Cerebellum (tissue), 4 donors: ENCODE measurements at places on chromosomes 1 and 21. TPM values are rescaled to one million over a fixed set of nuclear protein-coding genes. Genes with fewer than 3 reads are reported as not detected.

DNA sequence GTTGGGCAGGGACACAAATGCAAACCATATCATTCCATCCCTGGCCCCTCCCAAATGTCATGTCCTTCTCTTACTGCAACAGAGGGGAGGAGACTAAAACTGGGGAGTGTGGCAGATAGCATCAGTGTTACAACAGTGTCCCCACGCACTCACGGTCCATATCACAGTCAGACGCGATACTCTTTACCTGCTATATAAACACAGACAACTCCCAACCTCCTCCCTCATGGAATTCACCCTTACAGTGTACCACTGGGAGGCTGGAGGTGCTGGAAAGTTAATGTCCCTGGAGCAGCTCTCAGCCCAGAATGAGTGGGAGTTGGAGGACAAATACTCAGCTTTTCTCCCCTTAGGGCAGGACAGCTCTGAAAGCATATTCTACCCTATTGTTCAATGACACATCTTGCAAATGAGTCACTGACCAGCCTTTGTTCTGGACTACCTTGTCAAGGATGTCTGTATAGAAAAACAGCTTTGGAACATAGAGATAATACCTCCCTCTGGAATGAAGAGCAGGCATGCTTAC lies 445.9 kb downstream of the SETD4 start:
- DNase-seq, result no peak

GRCh38 chr1:12448746-12449177 lies 169.2 kb downstream of the DHRS3 start:
- no peak for DNase-seq

Gene LIPI
- not detected for total RNA-seq

- no peak for DNase-seq
These were observed 353.5 kb downstream of the ST6GALNAC3 start for GRCh38 chr1:76428028-76428427.

- DNase-seq, result peak; percentile 49
These were observed 30.3 kb downstream of the TEX35 start for GRCh38 chr1:178543290-178543607.

DNA sequence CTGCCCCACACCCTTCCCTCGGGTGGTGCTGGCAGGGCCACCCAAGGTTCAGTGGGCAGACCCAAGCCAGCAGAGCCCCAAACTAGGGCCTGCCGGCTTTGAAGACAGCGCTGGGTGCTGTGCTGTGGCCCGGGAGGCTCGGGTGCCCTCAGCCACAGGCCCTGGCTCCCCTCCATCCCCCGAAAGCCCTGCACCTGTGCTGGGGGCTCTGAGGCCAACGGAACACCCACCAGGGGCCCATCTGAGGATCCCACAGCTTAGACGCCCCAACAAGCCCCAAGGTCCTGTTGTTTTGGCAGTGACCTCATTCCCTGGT lies 8.6 kb downstream of the ITGB2 start:
- no peak for DNase-seq

DNA sequence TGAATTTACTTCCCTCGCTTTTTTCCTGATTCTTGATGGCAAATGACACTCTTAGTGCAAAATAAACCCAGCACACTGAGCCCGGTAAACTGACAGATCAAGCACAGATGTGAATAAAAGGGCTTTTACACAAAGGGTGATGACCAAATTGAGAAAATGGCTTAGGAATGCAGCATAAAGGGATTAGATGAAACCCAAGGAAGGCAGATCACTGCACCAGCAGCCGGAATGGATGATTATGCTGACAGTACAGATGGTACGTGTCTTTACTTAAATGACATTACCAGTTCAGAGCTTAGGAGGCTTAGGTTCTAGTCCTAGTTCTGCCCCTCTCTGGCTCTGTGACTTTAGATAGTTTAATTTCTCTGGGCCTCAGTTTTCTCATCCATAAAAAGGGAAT lies 12.0 kb downstream of the PKP1 start:
- no peak for DNase-seq

- peak; percentile 79 for DNase-seq
These were observed 196.9 kb upstream of the C8B start for GRCh38 chr1:57162607-57163261.

DNA sequence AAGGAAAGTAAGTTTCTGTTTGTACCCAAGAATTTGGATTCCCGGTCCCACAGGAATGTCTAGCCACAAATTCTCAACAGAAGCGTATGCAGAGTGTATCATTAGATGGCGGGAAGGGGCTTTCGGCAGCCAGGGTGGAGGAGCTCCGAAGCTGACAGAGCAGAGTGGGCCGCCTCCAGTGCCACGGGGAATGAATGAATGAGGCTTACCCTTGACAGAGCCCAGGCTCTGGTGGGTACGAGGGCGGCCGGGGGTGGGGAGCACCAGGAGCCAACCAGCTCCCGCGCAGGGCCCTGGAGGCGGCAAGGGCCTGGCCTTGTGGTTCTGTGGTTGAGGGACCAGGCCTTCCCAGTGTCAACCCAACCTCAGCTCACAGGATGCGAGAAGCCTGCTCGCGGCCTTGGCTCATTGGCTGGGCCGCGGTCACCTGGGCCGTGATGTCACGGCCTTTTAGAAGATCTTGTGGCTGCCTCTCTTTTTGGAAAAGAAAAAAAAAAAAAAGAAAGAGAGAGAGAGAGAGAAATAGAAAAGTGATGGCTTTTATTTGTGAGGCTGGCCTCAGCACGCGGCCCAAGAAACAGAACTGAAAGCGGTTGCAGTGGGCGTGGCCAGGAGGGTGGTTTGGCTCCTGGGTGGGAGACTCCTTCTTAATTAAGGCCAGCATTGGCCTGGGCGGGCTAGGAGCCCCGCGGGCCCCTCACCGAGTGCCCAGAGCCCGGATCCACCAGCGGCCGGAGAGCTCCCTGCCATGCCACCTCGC lies 34.9 kb upstream of the RUNX3 start:
- no peak for DNase-seq

- DNase-seq, result no peak
These were observed 98.9 kb downstream of the CSMD2 start for GRCh38 chr1:34066166-34066565.

GRCh38 chr1:52296345-52296744 lies 69.7 kb downstream of the CC2D1B start:
- peak; percentile 44 for DNase-seq

Gene SERPINC1
- total RNA-seq, result not detected

GRCh38 chr21:43341378-43342161 lies 85.4 kb downstream of the SIK1 start:
- DNase-seq, result no peak

Gene EDARADD
- 1.3 TPM for total RNA-seq

Gene LCE1F
- total RNA-seq, result not detected

DNA sequence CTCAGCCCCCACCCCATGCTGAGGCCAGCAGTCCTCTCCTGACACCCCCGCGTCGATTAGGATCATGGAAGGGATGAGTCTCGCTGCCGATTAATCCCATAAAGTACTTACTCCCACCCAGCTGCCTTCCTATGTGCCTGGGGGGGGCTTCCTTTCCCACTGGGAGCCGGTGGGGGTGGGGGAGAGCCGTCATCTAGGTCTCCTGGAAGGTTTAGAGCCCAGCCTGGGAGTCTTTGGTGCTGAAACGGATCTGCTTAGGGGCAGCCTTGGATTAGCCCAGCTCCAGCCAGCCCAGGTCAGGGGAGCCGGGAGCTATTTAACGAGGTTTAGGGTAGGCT lies 9.8 kb downstream of the SAMD11 start:
- DNase-seq, result no peak

- DNase-seq, result no peak
These were observed 169.5 kb upstream of the DPYD start for GRCh38 chr1:98090351-98090750.

DNA sequence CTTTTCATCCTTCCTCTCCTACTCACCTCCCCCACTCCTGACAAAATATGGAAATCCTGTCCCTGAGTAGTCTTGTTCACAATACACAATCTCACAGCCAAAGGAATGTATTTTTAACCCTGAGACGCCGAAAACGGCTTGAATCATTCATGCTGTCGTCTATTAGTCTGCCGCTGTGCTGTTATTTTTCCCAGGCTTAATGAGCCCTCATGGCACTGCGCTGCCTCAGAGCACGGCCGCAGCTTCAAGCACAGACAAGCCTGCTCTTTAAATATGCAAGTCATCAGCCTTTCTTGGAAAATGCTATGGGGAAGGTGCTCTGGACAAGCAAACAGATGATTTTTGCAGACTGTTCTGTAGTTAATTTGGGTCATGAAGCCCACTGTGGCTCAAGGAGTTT lies 302.7 kb downstream of the DISC1 start:
- DNase-seq, result no peak

Gene CCDC17
- total RNA-seq, result 1.00 TPM

- DNase-seq, result no peak
These were observed 210.1 kb upstream of the C1orf87 start for GRCh38 chr1:60283690-60284089.

- no peak for DNase-seq
These were observed 9.2 kb upstream of the HHIPL2 start for GRCh38 chr1:222557148-222557547.

GRCh38 chr1:147784941-147785340 lies 24.5 kb upstream of the GJA5 start:
- DNase-seq, result no peak

DNA sequence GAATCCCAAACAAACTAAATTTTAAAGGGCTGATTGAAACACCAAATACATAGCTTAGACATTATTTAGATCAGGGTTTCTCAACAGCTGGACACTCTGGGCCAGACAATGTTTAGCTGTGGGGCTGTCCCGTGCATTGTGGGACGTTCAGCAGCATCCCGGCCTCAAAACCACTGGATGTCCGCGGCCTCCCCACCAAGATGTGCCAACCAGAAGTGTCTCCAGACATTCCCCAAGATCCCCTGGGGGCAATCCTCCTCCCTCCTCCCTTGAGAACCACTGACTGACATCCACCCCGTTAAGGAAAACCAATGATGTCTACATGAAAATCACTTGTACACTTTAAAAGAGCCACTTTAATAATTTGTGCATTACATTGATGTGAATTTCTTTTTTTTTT lies 38.4 kb downstream of the CLSTN1 start:
- no peak for DNase-seq

GRCh38 chr1:68291688-68292384 lies 59.5 kb upstream of the WLS start:
- DNase-seq, result no peak

- DNase-seq, result no peak
These were observed 33.2 kb upstream of the RUNX3 start for GRCh38 chr1:24963099-24963872.

Gene DNAJC8
- 34.1 TPM for total RNA-seq

DNA sequence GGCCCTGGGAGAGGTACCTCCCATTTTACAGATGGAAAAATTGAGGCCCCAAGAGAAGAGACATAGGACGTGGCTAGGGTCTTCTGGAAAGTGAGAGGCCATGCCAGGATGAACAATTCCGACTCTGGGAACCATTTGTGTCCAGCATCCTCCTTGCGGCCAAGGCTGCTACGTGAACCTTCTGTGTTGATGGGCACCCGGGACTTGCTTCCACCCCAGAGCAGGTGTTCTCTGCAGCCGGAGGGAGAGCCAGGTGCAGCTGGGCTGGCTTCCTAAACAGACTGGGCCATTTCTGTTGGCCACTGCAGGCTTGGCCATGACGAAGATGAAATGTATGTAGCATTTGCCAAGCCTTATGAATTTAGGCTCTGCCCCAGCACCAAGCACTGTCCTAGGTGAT lies 118.9 kb downstream of the PRDM2 start:
- DNase-seq, result no peak

Gene KLF17
- total RNA-seq, result not detected

Gene SLAMF7
- not detected for total RNA-seq

GRCh38 chr1:151713044-151713443 lies 3.6 kb downstream of the CELF3 start:
- no peak for DNase-seq

DNA sequence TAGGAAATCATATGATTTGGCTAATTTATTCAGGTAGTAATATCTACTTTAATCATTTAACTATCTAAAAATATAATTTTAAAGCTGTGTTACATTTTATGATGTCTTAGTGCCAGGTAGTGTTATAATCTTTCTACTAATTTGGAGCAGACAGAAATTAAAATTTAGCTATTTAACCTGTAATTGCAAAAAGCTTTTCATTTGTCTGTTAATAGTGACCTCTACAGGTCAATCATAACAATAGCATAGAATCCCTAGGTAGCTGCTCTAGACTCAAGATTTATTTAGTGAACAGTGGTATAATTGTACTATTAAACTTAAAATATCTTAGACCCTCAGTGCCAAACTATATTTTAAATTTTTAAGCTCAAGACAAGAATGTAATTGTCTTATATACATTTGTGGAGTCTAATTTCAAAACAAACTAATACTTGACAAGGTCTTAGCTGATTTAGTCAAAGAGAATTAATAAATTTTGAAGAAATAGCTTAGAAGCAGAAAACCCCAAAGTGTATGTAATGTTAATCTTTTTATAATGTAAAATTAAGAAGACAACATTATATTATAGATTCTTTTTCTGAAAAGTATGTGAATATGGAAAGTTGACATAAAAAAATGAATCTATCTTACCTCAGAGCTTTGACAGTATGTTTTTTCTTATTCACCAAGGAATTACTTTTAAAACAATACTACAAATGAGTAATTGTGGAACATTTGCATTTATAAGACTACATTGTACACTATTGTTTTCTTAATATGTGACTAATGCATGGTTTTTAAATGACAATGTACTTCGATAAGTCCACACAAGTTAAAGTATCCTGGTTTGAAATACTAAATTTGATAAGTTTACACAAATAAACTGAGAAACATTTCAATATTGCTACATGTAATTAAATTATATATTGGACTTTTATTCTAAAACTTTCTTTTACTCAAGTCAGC lies 64.1 kb upstream of the RNPC3 start:
- DNase-seq, result no peak

DNA sequence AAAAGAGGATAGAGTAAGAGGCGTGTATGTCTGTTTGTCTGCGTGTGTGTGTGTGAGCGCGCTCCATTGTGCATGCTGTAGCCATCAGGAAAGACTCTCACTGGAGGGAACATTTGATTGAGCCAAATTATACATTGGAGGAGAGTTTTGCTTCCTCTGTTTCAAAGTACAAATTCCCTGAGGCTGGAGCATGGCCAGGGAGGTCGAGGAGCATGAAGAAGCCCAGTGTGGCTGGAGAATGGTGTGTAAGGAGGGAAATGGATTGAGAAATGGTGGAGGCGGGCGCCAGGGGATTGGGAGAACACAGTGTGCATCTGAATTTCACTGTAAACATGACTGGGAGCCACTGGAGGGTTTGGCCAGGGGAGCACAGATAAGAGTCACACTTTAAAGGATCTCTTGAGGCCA lies 22.1 kb upstream of the EFNA1 start:
- DNase-seq, result no peak

- DNase-seq, result peak; percentile 82
These were observed at the start of gene GPR61 for GRCh38 chr1:109539676-109540075. TSS of gene GPR61 (plus strand) at chr1:109539872. CDS start at chr1:109543023, 3,151 bp downstream.

DNA sequence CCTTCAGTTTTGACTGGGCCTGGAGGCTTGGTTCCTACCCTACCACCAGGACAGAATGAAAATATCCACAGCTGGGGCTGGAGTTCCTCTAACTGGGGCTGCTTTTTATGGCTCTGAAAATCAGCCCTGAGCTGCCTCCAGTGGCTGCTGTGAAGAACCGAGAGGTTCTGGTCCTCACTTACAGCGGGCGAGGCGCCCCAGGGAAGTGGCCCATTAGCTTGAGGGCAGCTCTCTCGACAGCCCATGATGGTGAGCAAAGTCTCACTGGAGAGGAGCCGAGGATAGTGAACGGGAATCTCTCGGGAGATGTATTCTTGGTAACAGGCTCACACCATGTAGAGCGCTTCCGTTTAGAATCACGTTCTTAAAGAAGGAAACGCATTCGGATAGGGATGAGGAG lies 459.7 kb downstream of the KIF26B start:
- no peak for DNase-seq
